ENCODE measurements at places on chromosomes 2 and 18.

GRCh38 chr2:198408171-198408570, 603.8 kb downstream of the PLCL1 start:
- DNase-seq = no peak

- no peak for DNase-seq
Observed at GRCh38 chr2:31467426-31467825, 52.9 kb upstream of the XDH start.

GRCh38 chr2:246489-247144, 17.2 kb downstream of the SH3YL1 start:
- no peak for DNase-seq

DNA sequence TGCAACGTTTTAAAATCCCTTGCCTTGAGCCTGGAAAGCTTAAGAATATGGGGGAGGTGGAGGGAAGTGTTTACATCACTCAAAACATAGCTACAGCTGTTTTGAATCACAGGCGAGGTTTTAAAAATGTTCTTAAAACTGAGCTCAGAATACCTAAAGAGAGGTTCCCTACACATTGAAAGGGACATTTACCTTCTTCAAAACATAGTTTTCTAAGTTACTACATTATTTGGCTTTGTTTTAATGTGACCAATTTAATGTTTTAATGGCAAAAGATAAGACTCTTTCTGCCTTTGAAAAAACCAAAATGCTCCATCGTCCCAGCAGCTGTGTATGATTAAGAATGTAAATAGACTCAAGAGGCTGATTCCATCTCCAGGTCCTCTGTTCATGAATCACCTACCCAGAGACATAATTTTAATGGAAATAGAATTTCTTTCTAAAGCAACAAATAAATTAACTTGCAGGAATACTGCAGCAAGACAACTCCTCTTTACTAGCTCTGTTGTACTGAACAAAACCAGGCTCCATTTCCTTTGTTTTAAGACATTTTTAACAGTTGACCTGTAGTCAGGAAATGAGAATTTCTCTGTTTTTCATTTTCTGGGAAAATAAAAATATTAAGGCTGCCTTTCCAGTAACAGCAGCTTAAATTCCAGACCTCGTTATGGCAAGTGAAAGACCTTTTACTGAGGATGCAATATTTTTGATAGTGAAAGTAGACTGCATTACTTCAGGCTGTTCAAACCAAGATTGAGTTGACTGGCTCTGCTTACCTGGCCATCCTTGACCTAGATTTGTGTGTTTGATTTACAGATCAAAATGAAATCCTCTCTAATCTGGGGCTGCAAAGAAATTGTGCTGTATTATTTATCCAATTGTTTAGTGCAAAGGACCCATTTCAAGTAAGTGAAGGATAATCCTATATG, 33.7 kb upstream of the WDR75 start:
- no peak for DNase-seq

DNA sequence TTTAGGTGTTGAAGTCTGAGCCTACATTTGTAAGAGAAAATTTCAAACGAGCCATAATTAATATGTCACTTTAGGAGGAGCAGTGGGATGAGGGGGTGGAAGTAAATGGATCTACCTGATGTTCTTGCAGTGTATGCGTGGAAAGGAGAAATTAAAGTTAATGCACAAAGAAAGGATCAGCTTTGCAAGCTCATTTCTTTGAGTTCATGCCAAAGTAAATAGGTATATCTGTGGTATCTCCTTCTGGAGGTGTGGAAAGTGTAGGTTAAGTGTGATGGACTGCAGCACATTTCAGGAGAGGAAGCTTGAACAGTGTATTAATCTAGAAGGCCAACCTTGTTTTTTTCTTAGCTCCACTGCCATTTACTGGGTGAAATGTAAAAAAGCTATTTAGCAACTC, 307.5 kb upstream of the ZEB2 start:
- no peak for DNase-seq

- no peak for DNase-seq
Observed at GRCh38 chr18:10023853-10024570, 110.2 kb downstream of the VAPA start.

DNA sequence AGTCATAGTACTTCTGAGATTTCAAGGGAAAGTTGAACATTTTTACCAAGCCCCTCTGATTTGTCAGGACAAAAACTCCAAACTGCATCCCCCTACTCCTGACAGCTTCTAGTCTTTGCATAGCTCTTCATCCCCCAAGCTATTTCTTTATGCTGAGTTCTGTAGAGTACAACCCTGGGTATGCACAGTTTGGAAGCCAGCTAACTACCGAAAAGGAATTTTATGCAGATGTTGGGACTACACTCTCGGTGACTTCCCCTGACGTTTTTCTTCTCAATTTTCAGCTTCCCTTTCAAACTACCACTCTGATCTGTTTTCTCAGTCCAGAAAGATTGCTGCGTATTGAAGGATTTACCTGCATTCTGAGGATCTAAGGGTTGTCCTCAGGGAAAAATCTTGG, 1060.2 kb upstream of the ACVR2A start:
- no peak for DNase-seq

- no peak for DNase-seq
Observed at GRCh38 chr2:216974321-216975302, 114.7 kb upstream of the TNP1 start.

- no peak for DNase-seq
Observed at GRCh38 chr2:230203110-230203676, 16.6 kb downstream of the SP110 start.

DNA sequence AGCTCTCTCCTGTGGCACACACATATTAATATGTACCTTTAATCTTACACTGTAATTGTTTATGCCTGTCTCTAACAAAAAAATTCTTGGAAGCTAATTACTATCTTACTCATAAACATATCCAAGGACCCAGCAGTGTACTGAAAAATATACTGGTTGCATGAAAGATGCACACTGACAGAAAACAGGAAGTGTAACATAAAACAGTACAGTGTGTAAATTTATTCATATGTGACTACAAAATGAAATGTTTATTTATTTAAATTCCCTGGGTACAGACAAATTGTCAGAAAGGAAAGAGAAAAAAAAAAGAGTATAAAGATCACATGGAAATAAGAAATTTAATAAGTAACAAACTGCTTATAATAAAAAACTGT, 28.5 kb downstream of the TMEM131 start:
- DNase-seq = no peak

DNA sequence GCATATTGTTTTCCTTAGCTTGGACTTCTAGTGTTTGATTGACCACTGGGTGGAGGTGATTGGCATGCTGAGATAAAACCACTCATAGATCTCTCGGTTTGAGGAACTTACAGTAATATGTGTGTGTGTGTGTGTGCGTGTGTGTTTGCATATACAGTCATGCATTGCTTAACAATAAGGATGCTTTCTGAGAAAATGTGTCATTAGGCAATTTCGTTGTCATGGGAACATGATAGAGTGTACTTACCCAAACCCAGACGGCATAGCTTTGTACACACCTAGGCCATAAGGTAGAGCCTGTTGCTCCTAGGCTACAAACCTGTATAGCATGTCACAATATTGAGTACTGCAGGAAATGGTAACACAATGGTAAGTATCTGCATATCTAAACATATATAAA, 167.3 kb downstream of the NYAP2 start:
- no peak for DNase-seq

DNA sequence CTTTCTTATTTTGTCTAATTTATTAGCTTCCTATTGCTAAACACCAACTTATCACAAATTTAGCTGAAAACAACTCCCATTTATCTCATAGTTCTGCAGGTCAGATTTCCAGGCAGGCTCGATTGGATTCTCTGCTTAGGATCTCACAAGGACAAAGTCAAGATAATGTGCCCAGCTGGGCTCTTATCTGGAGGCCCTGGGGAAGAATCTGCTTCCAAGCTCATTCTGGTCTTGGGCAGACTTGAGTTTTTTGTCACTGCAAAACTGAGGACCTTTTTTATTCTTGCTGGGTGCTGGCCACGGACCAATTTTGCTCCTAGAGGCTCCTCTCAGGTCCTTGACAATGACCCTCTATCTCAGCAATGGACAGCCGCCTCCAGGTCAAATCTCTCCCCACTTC, 215.5 kb downstream of the TRIB2 start:
- DNase-seq = no peak

DNA sequence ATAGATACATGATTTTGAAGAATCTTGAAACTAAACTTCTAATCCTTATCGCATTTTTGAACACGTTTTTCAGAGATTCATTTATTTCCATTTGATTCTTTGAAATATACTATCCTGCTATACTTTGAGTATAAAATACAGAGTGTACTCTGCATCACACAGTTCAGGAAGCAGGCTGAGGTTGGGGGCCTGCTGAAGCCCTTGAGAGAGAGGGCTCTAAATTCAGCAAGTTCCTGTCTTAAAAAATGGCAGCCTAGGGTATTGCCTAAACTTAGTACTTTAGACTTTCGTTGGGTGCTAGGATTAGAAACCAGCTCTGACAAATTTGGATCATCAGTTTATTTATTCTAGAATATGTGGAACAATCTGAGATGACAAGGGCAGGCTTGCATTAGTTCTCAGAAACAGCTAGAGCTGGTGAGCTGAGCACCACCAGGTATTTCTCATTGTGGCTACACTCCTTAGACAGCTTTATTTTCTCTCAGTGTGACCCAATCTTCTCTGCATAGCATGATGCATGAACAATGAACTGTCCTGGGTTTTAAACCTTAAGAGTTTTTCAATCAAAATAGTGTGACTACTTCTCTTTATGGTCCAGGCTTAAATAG, 49.1 kb downstream of the TFPI start:
- DNase-seq = no peak

GRCh38 chr2:100395532-100396350, 21.7 kb downstream of the CHST10 start:
- no peak for DNase-seq

GRCh38 chr18:24947521-24948305, 404.3 kb downstream of the ZNF521 start:
- no peak for DNase-seq

DNA sequence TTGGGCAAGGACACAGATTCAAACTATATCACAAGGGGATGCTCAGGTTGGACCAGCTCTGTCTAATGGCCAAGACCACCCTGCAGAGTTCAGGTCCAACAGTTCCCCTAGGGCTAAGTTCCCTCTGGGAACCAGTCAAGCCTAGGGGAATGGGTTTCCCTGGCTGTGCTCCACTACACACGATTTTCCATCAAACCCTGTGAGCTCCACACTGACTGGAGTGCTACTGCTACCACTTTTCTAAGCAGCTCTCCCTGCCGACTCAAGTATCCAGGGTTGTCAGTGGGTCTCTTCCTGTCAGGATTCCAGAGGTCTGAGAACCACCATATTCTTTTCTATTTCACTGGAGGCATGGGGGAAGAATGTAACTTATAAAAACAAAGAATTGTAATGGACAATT, 280.4 kb upstream of the COL3A1 start:
- no peak for DNase-seq

GRCh38 chr2:102346381-102347130, 9.0 kb upstream of the IL18R1 start:
- DNase-seq = no peak

- DNase-seq = no peak
Observed at GRCh38 chr2:171626949-171627348, 60.3 kb upstream of the DYNC1I2 start.

DNA sequence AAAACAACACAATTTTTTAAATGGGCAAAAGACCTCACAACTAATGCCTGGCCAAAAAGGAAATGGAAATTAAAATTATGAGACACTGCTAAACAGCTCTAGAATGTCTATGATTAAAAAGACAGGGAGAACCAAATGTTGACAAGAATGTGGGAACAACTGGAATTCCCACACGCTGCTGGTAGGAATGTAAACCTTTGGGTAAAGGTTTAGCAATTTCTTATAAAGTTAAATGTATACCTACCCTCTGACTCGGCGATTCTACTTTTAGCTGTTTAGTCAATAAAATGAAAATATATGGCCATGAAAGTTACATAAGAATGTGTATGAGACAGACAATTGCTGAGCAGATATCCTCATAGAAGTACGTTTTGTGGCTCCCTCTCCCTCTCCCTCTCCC, 60.9 kb downstream of the ATF2 start:
- no peak for DNase-seq

DNA sequence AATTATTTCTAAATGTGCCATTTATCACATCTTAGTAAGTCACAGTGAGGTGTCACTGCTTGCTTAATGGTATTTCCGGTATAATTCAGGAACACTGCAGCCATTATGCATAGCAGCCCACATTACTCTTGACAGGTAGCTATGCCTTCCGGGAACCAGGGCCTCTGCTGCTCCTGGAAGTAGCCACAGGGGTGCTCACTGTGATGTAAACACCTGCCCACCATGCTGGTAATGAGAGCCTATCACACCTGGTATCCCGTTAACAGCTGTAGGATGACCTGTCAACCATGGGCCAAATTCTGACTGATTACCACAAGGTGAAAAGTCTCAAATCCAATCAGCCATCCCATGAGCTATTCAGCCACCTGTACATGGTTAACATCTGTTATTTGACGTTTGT, 647.0 kb upstream of the NXPH2 start:
- DNase-seq = no peak

- DNase-seq = no peak
Observed at GRCh38 chr18:35778850-35779627, 193.4 kb upstream of the RMP24 start.

GRCh38 chr2:181683518-181684453, 3.5 kb upstream of the NEUROD1 start:
- no peak for DNase-seq

- no peak for DNase-seq
Observed at GRCh38 chr2:113765276-113765675, 8.8 kb upstream of the SLC35F5 start.

- DNase-seq = no peak
Observed at GRCh38 chr18:61587865-61588264, 254.6 kb downstream of the CDH20 start.

DNA sequence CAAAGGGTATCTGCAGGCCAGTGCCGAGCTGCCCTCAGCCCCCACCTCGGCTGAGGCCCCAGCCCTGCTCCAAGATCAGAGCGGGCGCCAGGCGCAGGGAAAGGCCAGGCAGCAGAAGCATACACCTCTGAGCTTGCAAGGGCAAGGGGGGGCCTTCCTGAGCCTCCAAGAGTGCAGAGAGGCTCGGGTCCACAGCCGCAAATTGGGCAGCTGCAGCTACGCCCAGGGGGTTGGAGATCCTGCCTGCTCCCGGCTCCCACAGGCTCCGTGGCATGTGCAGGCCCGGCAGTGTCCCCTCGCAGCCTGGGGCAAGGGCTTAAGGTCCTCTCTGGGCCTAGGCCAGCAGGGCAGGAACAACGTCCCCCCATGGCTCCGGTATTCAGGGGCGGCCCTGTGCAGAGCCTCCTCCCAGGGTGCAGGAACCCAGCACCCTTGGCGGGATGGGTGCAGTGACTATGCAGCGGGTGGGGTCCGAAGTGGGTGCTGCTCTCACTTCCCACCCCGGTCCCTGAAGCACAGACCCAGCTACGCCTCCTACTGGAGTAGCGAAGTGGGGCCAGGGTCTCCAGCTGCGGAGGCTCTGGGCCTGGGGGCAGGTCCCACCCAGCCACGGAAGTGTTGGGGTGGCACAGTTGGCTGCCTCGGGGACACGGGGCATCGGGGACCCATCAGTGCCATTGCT, 120.2 kb upstream of the TMEFF2 start:
- no peak for DNase-seq

DNA sequence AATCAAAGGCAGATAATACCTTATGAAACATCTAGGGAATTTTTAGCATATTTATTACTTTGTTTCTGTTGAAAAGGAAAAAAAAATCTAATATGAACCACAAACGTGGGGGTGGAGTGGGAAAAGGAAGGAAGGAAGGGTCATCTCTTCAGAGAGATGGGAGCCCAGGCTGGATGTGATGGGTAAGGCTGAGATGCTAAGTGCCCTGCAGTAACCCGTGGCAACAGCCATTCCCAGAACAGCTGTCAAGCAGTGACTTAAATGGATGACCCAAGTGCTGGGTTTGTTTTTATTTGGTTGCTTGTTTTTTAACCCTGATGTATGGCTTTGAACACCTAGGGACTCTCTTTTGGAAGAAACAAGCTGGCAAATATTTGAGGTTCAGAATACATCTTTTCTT, 50.7 kb upstream of the KLF7 start:
- DNase-seq = no peak

Measured in activated naive CD4-positive, alpha-beta T cell treated with anti-CD3 and anti-CD28 coated beads, Interleukin-2, amount 50 U/mL, for 72 hours (primary cell).